ENCODE measurements at places on chromosomes 1 and 21.

GRCh38 chr1:57572016-57572415 is 148.2 kb upstream of the DAB1 start:
- no peak for DNase-seq

DNA sequence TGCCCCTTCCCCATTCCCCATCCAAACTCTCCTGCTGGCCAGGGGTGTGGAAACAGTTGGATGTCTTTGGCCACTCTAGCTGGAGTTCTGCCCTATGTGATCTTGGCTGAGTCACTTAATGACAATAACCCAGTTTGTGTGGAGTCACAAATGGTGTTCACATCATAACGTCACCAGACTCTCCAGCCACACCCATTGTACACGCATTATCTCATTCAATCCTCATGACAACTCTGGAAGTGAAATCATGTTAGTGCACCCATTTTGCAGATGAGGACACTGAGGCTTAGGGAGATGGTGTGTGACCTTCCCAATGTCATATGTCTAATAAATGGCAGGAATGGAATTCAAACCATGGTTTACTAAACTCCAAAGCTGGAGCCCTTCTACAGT is 1.2 kb upstream of the CDA start:
- DNase-seq = no peak

GRCh38 chr1:22043198-22043769 is 9.2 kb upstream of the CDC42 start:
- no peak for DNase-seq

- no peak for DNase-seq
Observed at GRCh38 chr21:32423320-32424190, 11.0 kb downstream of the EVA1C start.

DNA sequence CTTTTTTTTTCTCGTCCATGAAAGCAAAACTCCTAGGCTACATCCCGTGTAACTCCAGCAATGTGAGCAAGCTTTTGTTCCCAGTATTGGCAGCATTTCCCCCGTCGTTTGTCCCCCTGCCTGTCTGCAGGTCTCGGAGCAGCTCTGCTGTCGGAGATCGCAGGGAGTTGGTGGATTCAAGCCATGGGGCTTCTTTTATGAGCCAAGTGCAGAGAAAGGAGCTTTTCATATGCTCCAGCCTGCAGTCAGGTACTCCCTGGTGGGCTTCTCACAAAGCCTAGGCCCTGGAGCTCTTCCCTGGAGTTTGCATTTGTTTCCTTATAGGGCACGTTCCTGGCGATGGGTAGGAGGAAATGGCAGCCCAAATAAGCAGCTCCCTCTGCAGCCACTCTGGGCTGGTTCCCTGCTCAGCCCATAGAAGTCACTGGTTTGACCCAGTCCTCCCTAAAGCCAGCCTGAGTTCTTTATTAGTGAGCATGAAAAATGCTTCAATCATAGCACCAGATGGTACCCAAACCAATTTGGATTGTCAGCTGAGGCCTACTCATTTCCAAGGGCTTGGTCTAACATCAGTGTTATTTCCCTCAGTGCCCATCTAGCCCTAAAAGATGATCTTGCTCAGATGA is 78.3 kb downstream of the NUF2 start:
- DNase-seq = no peak

DNA sequence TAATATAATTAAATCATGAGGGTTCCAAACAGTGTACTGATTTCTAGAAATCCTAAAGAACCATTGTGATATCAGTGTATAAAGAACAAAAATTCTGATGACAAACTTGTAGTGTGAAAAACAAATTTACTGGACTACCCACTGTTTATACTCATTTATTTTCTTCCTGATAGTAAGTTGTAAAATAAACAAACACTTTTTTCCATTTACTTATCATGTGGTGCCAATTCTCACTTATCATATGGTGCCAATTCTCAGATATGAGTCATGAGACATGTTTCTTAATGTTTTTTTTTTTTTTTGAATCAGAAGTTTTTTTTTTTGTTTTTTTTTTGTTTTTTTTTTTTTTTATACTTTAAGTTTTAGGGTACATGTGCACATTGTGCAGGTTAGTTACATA is 137.7 kb downstream of the LEPR start:
- DNase-seq = no peak

DNA sequence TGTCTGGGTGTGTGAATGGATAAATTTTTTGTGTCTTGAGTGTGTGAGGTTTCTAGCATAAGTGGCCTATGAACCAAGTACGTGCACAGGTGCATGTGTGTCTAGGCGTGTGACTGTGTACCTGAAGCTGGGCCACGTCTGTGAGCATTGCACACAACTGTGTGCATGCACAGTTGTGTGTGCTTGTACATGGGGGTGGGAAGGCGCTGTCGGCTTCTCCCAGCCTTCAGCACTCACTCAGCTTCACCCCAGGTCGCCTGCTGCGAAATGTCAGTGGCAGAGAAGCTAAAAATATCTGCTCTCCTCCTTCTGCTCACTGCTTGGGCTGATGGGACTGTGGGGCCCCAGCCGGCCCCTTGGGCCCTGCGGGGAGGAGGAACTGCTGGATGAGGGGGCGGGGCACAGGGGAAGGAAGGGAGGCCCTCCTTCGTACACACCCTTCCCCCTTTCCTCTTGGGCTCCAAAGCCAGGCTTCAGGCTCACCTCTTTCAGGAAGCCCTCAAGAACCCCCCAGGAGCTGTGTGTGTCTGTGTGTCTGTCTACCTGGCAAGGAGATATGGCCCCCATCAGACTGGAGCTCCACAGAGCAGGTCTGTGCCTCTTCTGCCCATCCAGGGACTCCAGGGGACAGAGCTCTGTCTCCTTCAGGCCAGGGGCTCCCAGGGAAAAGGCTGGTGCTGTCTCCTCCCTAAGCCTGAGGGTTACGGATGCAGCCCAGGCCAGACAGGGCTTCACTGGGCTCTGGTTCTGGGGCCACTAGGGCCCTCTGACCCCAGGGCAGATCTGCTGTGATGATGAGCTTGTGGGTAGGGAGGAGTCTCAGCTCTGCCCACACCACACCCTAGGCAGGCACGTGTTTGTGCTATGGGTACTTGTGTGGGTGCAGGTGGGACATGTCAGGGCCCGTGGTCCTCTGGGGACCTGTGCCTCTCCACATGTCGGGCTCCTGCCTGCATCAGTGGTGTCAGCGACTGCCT is 35.6 kb upstream of the WASF2 start:
- peak; percentile 93 for DNase-seq

DNA sequence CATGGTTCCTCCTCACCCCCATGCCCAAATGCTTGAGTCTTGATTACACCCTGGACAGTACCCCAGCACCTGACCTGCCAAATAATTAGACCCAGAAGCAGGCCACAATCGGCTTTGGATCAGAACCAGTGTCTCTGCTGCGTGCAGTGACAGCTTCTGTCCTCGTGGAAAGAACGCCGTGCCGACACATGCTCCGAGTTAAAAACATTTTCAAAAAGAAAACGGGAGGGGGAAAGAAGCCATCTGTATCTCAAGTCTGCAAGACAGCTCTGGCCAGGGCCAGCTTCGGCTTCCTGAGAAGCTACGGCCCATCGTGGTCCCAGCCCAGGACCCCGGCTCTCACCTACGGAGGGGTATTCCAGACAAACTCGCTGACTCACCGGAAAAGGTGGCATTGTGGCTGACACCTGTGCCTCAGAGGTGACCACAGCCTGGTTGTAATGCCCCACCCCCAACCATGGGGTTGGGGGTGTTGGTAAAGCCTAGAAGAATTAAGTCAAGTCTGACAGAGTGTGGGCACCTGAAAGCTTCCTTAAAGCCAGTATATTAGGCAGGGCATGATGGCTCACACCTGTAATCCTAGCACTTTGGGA is 25.8 kb downstream of the SSBP3 start:
- no peak for DNase-seq

GRCh38 chr1:109935451-109935900 is 24.8 kb downstream of the CSF1 start:
- DNase-seq = no peak

GRCh38 chr1:207763091-207763490 is 11.2 kb downstream of the CD46 start:
- DNase-seq = no peak

GRCh38 chr1:243313635-243314536 is 58.0 kb downstream of the SDCCAG8 start:
- no peak for DNase-seq

DNA sequence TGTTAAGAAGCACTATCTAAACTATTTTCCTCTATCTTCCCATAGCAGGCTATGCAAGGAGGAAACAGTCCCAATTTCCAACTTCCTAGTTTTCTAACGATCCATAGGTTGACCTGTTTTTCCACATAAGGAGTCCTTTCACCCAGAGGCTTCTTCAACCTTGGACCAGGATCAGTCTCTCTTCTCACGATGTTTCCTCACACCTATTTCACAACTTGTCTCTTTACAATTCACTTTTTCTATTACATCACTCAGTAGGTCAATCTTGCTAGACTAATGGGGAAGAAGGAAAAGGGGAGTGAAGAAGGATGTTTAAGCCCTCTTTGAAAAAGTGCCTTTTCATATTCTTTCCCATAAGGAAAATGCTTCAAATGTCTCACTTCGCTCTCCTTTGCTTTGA is 15.9 kb downstream of the PALMD start:
- DNase-seq = no peak

- no peak for DNase-seq
Observed at GRCh38 chr1:43039228-43040055, 80.8 kb upstream of the SLC2A1 start.

DNA sequence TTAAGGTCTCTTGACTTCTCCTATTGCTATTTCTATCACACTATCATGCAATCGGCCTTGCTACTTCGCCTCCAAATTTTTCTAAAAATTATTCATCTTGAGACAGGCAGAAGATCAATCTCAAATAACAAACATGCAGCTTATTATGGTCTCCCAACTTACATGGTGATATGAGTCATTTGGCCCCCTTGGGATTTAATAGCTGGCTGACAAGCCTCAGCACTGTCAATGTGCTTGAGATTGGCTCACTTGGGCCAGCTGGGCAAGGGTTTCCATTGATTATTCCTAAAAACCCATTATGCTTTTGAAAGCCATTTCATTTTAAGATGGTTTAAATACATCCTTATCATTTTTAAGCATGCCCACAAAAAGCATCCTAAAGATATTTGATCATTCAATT is 224.5 kb upstream of the NFIA start:
- DNase-seq = no peak

DNA sequence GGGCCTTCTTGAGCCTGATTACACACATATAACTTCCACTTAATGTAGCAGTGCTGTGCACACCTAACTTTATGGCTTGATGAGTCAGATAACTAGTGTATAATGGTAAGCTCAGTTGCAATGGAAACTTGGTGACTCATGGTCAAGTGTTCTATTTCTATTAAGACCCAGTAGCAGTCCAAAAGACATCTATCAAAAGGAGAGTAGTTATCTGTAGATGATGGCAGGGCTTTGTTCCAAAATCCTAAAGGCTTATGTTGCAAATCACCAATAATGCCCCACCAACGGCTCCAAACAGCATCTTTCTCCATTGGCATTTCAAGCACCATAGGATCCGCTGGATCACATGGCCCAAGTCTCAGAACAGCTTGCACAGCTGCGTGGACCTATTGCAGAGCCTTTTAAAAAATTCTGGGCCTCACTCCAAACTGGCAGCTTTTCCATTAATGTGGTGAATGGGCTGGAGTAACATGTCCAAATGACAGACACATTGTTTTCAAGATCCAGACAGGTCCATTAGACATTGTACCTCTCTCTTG is 566.8 kb upstream of the USP24 start:
- DNase-seq = no peak

DNA sequence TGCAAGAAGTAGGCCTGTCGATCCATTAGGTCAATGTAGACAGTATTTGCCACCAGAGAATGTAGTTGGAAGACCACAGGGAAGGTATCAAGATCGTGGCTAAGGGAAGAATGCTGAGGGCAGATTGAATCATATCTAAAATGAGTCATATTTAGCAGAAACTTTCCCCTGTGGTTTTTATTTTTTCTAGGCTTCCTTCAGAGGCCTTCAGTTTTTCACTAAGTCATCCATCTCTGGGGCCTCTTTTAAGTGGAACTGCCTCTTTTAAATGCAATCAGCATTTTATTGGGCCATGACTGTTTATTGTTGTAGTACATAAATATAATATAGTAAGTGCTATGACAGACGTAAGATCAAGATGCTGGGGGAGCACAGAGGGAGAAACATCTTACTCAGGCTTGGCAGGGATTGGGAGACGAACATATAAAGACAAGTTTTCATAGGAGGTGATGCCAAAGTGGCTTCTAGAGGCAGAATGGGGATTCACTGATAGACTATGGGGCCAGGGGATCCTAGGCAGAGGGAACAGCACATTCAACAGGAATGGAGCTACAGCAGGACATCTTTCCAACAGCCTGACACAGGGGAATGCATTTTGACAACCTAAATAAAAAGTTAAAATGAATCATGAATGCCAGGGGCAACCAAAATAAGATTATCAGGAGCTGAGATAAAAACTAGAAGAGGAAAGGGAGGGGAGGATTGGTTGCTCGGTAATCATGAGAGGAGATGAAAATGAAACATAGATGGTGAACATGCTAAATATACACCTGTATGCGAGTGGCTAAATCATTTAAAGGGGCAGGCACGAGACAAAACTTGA is 20.1 kb downstream of the UBE2U start:
- no peak for DNase-seq

DNA sequence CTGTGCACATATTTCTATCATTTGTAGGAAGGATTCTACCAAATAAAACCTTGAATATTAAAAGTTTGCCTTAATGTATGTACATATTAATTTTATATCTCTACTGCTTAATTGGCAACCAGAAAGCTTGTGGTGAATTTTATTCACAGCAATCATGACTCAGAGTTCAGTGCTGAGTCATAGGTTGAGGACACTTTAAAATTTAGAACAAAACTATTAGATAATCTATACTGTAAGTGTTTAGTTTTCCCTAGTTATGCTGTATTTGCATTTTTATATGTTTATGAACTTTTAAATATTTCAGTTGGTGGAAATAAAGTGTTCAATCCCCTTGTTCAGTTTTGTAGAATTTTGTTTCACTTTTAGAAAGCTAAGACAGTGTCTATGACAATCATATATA is 841.5 kb downstream of the KCNT2 start:
- DNase-seq = no peak

DNA sequence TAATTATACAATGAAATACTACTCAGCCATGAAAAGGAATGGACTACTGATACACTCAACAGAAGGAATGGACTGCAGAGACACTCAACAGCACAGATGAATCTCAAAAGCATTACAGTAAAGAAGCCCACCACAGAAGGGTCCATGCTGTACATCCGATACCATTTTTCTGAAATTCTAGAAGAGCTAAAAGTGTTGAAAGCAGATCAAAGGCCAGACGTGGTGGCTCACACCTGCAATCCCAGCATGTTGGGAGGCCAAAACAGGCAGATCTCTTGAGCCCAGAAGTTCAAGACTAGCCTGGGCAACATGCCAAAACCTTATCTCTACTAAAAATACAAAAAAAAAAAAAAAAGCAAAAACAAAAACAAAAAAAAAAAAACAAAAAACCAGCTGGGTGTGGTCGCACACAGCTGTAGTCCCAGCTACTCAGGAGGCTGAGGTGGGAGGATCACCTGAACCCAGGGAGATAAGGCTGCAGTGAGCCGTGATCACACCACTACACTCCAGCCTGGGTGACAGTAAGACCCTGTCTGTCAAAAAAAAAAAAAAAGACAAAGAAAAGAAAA is 15.5 kb downstream of the PPP1R15B start:
- DNase-seq = no peak
